ENCODE measurements at places on chromosomes 2 and 18.

DNA sequence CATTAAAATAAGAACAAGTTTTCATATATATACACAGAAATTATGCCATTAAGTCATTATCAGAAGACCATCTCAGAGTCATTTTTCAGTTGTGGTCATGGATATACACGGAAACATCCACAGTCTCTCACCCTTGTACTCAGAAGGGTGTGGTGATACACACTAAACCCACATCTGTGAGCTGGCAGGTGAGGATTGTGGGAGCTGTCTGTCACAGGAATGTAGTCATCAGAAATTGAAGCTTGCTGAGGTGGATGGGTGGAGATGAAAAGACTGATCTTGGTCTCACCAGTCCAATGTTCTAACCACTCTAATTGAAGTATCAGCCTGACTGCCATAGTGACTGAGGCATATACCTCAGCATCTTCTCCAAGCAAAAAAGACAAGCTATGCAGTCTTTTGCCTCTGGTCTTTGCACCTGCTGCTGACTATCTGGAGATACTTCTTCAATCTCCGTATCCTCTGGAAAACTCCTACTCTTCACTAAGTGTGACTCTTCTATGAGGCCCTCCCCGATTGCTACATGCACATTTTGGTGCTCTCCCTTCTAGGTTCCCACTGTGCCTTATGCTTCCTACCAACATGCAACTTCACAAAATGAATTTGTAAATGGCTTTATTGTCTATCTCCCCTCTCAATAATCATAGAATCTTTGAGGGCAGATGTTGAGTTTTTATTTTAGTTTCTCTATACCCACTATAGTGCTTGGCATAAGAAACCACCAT lies 232.8 kb downstream of the DYM start:
- DNase-seq = peak; percentile 79

DNA sequence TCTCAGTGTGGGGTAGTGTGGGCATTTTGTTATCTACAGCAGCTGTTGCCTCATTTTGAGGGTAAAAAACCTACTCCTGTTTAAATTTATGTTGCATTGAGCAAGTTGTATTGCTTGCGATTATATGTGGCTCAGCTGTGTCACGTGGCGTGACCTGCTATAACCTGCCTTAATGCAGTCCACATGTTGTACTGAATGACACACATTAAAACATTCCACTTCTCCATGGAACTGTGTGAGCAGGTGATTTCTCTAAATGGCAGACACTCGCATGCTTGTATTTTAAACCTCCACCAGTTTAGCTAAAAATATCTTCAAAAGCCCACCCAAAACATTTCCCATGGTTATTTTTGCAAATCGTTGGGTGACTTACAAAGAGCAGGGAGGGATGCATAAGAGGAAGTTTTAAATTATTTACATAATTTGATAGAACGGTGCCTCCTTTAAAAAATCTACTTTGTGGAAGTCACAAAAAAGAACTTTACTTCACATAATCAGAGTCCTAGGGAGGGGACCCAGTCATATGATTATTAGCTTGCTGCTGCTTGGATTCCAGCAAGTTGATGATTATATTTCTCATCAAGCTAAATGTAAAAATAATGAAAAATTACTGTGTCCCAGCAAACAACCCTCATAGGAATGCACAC lies 163.3 kb upstream of the ZEB2 start:
- DNase-seq = no peak

DNA sequence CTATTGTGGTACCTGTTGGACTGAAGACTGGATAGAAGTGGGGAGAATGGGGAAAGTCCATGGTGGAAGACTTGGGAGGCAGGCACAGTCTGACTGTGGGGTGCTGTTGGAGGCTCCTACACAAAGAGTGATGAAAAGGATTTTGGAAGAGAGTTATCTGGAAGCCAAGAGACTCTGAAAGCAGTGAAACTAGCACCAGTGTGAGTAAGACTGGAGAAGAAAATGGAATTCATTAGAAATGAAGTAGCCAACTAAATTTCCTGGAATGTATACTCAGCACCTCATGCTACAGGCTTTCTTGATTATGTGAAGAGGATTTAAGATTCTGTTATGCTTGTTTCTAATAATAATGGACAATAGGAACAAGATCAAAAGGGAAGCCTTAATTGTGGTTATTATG lies 27.7 kb downstream of the ELP2 start:
- no peak for DNase-seq

DNA sequence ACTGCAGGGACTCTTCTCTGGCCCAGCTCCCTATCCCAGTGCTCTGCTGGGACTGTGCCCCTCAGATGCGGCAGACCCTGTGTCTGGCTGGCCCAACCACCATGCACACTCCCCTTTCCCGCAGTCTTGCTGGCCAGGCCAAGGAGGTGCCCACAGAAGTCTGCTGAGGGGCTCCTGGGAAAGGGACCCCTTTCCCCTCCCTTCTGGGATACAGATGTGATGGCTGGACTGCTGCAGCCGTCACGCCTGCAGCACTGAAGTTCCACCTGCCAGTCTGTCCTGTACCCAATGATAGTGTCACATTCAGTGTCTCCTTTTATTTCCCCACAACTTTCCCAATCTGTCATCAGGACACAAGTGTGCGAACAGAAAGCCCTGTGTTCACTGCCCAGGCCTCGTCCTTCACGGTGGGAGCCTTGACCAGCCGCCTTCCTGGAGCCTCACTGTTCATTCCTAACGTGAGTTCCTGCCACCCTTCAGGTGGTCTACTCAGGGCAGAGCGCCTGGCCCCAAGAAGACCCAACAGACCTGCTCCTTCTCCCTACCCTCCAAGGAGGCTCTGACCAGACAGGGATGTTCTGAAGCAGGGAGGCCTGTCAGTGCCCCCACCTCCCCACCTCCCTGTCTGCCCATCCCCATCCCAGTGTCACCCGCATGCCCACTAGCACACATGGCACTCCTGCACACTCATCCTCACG lies 47.1 kb downstream of the ANKMY1 start:
- no peak for DNase-seq

GRCh38 chr2:25684577-25685473 lies 11.4 kb upstream of the DTNB start:
- DNase-seq = no peak

GRCh38 chr2:170715062-170715931 lies at the start of gene SP5:
Gene SP5, plus strand, starts transcription at chr2:170715337. Its CDS starts 176 bp downstream, at chr2:170715513.
- peak; percentile 71 for DNase-seq

GRCh38 chr2:37323781-37324535 lies 675 bp downstream of the PRKD3 start:
- peak; percentile 56 for DNase-seq

- DNase-seq = no peak
Observed at GRCh38 chr2:200461846-200462710, 47.8 kb downstream of the KCTD18 start.

GRCh38 chr2:119679846-119680245 lies 845 bp downstream of the TMEM177 start:
- DNase-seq = no peak

All from A673 (cell line).